ENCODE measurements at places on chromosomes 6 and 20.

DNA sequence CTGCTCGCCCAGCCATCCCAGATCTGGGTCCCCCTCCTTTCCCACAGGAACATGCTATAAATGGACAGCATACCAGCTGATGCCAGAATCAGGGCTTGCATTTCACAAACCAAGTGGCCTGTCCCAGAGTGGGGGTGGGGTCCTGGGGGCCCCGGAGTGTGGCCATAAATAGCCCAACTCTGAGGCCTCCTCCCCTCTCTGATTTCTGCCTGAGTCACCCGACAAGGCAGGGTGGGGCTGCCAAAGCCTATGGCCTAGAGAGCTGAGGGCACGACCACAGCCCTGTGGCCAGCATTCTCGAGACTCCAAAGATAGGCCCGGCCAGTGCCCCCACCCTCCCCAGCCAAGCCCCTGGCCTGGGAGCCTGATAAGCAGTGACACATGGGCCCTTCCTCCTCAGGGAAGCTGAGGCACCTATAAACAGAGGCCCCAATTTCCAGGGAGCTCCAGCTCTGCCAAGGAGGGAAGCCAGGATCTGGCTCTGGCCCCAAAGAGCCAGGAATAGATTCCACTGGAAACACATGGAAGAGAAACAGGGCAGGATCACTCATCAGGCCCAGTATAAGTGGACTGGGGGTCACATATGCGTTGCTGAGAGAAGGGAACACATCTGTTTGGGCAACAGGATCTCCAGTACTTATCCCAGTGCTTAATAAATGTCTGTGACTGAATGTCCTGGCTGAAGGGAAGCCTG is 20.3 kb downstream of the SNTA1 start:
- DNase-seq = no peak

GRCh38 chr6:167350731-167351655 is 26.1 kb downstream of the TTLL2 start:
- DNase-seq = peak; percentile 91

DNA sequence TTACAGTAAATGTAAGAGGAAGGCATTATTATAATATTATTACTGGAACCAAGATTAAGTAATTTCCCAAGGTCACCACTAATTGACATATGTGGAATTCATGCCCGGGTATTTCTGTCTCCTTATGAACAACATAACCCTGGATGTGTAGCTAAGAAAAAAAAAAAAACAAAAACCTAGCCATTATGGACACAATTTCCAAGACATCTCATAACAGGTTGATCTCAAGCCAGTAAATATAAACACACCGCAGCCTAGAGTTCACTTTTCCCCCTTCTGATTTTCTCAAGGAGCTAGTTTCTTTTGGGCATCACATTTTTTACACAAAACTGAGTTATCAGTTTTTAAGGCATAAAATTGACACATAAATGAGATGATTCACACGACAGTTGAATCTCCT is 306.5 kb upstream of the RSPO3 start:
- no peak for DNase-seq

- DNase-seq = no peak
Observed at GRCh38 chr6:139515511-139515910, 141.1 kb upstream of the CITED2 start.

DNA sequence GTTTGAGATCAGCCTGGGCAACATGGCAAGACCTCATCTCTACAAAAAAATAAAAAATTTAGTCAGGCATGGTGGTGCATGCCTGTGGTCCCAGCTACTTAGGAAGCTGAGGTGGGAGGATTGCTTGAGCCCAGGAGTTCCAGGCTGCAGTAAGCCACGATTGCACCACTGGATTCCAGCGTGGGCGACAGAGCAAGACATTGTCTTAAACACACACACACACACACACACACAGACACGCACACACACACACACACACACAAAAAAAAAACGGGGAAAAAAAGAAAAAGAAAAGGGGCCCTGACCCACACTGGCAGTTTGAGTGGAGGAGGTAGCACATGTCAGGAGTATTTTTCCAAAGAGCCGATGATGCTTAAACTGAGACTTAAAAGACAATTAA is 122.2 kb downstream of the AFG1L start:
- no peak for DNase-seq

DNA sequence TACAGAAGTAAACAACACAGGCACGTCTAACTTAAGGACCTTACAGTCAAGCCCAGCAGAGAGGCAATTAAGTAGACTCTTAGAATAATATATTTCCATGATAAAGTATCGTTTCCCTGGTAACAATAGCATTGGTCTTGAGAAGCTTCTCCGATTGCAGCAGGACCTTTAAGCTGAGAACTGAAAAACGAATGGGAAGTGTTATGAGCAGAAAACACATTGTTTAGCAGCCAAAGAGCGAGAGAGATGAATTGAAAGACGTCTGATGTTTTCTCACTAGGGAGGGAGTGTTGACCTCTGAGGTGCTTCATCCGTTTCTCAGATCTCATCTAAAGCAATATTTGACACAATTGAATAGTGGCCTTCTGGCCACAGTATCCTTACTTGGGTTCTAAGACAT is 855 bp downstream of the BYSL start:
- no peak for DNase-seq

DNA sequence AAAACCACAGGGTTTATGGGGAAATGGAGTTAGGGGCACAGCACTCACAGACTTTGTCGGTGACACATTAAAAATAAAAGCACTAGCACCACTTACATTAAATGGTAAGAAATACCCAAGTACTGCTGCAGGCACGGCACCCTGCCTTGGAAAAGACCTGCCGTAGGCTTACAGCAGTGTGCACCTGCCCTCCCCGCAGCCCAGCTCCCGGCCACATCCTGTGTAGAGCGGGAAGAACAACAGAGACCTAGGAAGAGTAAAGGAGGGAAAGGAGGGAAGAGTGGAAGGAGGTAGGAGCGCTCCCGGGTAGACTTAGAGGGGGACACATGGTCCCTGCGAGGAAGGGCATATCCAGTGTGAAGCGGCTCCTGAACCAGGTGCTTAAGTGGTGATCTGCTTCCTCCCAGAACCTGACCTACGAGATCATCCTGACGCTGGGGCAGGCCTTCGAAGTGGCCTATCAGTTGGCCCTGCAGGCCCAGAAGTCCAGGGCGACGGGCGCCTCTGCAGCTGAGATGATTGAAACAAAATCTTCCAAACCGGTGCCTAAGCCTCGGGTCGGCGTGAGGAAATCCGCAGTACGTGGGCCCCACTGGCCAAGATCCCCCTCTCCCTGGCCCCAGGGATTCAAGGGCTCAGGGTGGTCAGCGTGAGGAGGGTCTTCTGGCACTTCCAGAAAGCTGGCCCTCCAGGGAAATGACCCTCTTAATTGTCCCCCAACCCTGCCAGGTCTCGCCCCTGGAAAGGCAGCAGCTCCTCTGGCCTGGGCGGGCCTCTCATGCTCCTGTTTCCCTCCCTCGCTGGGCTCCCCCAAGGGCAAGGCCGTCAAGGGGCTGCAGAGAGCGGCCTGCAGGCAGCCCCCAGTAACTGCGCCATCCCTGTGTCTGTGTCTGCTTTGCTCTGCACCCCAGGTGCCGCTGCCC is 55.5 kb downstream of the TCP11 start:
- no peak for DNase-seq

- no peak for DNase-seq
Observed at GRCh38 chr6:99739526-99739925, 132.9 kb downstream of the PRDM13 start.

DNA sequence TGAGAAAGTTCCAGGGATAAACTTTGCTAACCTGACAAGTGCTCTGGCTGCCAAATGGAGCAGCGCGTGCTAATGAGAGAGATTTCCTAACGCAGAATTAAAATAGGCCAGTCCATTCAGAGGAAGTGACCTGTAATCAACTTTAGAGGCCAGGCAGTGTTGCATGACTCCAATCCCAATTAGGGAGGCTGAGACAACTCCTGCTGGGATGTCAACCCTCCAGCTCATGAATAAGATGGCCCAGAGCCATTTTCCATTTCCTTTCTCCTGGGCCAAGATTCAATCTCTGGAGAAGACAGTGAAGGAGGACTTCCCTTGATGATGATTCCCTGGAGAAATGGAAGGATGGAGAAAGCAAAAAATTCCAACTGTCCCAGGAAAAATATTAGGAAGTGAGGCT is 241.5 kb upstream of the RNF24 start:
- no peak for DNase-seq

DNA sequence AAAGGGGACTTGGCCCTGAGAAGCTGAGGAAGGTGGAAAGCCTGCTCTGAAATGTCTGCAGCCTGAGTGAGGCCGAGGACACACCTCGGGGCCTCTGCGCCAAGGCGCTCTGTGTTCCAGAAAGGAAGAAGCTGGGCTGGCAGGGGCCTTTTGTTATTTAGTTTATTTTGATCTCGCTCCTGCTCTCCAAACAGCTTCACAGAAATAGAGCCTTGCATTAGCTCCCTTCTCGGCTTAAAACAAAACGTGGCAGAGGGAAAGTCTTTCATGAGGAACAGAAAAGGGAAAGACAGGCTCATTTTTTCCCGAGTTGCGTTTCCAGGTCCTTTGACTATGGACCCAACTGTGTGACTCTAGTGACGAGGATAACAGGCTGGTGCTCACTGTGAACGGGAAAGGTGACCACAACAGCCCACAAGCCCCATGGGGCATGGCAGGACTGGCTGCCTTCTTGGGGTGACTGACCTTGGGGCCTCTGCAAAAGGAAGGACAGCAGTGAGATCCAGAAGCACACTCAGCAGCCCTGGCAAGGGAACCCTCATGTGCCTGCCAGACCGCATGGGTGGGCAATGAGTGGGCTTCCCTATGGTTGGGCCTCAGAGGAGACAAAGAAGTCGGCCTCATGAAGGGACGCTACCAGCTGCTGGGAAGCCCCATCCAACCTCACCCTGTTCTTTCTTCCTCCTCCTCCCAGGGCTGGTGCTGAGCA is 18.7 kb downstream of the LEMD2 start:
- DNase-seq = no peak

DNA sequence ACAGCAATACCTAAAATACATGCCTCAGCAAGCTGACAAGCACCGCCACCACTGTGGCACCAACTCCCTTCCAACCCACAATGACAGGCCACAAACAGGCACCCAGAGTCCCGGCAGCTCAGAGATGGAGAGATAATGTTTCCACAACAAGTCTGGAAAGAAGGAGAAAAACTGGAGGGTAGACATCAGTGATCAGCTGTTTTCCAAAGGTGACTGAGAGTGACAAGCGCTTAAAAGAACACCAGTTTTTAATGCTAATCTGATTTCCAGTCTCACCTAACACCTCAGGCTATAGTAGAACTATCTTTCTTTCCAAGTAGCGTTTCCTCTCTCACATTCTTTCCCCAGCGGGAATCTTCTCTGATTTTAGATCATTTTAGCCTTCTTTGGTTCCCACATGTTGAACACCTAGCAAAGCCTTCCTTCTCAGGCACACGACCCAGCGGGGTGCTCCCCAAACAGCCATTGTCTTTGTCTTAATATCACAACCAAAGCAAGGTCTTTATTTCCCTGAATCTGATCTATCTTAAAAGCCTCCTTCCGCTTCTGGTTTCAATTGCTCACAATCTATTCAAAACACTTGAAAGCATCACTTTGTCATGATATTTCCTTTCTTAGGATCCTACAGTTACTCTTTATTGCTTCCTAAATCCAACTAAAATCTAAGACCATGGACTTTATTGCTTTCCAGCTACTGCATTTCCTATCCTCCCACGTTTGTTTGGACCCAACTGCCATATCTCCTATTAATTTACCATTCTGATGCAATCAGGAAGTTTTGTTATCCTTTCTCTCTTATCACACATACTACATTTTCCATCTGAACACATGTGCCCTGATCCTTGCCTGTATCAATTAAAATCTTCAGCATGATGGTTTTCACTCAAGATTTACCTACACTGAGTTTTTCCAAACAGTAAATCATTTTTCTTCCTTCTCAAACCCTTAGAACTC is 282.7 kb downstream of the ADGB start:
- DNase-seq = no peak

GRCh38 chr6:138988469-138988834 is 399 bp upstream of the REPS1 start:
- no peak for DNase-seq

- DNase-seq = no peak
Observed at GRCh38 chr20:3704087-3704486, 8.3 kb downstream of the SIGLEC1 start.

- no peak for DNase-seq
Observed at GRCh38 chr6:72955666-72956065, 269.6 kb downstream of the KHDC1L start.

- DNase-seq = no peak
Observed at GRCh38 chr6:14910692-14911547, 334.9 kb upstream of the JARID2 start.

GRCh38 chr6:3446184-3446583 is 10.7 kb downstream of the SLC22A23 start:
- no peak for DNase-seq

Measured in activated naive CD4-positive, alpha-beta T cell treated with Interleukin-2 at 50 U/mL for 16 hours (primary cell).